Mucosa of gallbladder (tissue), 1 donor: ENCODE measurements at places on chromosomes 7 and 10.

DNA sequence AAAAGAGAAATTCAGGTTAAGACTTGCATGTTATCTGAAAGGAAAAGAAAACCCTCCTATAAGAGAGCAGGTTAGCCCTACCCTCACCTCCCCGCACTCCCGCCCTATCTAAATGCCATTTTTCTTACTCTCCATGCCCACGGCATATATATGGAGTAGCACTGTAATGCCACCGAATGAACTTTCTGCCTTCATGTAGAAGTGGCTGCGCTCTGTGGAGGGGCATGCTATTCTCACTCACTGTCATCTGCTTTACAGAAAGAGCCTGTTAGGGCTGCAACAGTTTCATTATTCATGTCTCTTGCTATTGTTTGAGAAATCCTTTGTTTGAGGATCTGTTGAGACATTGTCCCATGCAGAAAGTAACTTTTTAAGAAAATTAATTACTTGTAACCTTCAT, 1190.6 kb downstream of the SORCS1 start:
- no peak for DNase-seq

DNA sequence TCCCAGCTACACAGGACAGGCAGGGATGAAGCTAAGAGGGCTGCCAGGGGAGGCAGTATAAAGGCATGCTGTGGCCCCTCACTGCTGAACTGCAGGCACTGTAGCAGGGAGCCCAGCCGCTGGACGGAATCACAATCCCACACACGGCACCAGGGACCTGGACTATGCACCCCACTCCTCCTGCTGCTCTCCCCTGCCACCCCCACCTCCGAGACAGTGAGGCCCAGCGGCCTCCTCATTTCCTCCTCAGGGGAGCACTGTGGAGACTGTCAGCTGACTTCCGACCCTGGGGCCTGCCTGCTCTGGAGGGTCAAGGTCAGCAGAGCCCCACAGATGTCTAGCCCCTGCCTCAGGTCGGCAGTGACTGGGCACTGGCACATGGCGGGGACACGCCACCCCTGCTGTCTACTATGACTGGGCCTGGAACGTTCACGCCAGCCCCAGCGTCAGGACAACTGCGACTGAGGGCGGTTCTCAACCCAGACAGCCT, 92.7 kb downstream of the FAM53B start:
- no peak for DNase-seq

DNA sequence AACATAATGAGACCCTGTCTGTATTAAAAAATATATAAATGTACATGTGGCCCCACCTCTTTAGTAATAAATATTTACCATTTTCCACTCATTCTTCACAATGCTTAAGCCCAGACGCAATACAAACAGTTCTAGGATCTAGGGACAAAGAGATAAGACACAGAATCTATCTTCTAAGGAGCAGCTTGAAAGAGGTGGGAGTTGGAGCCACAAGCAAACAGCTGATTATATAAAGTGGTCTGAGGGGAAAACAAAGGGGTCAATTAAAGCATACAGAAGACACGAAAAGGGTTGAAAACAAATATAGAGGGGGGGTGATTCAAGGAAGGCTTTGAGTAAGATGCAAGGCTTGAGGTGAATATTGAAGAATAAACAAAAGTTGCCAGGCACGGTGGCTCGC, 43.1 kb downstream of the UBE2H start:
- no peak for DNase-seq

- DNase-seq: no peak
Measured at GRCh38 chr10:100792574-100792973, 47.2 kb downstream of the PAX2 start.

GRCh38 chr7:155219947-155220769, 77.5 kb upstream of the INSIG1 start:
- no peak for DNase-seq

GRCh38 chr7:136588216-136588615, 280.2 kb upstream of the CHRM2 start:
- DNase-seq: no peak

DNA sequence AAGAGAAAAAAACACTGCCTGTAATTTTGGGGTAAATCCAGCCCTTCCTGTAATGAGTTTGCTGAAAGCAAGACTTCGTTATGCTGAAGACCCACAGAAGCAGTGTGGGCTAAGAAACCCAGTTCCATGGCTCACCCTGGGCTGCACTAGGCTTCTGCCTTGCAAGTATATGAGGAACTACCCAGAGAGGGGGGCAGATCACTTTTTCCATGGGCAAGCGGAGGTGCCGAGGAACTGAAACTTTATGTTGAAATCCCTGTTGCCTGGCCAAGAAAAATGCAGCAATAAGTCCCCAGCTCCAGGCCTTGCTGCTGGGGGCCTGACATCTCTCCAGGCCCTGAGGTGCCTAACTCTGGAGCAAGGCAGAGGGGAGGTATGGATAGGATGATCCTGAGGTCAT, 8.5 kb downstream of the RASSF4 start:
- peak; percentile 53 for DNase-seq

- no peak for DNase-seq
Measured at GRCh38 chr7:75922966-75923603, 8.1 kb downstream of the POR start.

DNA sequence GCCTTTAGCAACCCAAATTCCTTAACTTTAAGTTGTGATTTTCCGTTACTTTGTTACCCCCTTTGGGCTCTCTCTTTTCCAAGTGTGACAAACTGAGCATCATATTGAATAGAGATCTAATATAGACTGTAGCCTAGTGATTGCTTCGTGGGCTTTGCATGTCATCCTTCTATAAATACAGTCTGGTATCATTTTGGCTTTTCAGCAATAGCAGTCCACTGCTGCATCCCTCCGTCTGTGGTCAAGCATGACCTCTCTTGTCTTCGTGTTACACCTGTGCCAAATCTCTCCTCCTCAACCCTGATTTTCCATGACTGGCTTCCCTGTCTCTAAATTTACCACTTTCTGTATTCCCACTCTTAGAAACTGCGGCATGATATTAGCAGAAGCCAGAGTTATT, 53.8 kb upstream of the AGK start:
- no peak for DNase-seq
